ENCODE measurements at places on chromosomes 2 and 18.
A peak's percentile ranks its signal among the peaks of the same experiment; 100 is the strongest.

DNA sequence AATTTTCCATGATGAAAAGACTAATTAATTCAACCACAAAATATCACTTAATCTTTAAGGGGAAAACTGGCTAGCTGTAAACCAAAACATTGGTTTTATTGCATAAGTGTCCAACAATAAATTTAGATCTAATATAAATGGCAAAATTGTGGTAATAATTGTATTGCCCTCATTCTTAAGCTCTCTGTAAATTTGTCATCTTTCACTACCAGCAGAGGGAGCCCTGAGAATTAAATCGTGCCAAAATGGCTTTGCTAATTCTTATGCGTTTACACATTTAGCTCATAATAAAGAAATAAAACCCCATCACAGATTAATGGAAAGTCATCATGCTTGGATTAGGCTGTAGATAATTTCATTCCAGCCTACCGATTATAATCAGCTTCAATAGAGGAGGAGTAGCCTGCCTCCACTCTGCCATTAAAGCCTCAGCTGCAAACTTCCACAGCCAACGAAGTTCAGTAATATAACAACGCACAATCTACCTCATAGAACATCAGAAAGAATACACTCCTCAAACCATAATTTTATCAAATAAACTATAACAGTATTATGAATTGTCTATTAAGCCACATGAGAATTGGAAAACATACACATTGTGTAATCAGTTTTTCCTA, 70.0 kb upstream of the ATP5MC3 start:
- no peak for DNase-seq

GRCh38 chr2:164150604-164151003, 414.8 kb upstream of the FIGN start:
- DNase-seq: no peak

DNA sequence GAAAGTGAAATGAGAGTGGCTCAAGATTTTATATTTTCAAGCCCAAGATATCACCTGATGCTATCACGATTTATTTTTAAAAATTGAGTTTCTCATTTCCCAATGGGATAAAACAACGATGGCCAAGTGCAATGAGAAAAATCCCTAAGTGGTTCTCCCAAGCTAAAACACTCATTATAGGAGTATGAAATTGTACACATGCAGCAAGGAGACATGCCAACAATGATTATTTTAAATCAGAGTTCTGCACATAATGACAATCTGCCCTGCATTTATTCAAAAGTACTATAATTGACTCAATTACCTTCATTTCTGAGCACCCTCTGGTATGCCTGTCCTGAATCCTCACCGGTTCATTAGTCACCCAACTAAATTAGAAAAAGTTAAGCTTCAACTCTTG, 12.7 kb downstream of the CYTIP start:
- no peak for DNase-seq

GRCh38 chr18:3468833-3469232, 18.9 kb downstream of the TGIF1 start:
- no peak for DNase-seq

DNA sequence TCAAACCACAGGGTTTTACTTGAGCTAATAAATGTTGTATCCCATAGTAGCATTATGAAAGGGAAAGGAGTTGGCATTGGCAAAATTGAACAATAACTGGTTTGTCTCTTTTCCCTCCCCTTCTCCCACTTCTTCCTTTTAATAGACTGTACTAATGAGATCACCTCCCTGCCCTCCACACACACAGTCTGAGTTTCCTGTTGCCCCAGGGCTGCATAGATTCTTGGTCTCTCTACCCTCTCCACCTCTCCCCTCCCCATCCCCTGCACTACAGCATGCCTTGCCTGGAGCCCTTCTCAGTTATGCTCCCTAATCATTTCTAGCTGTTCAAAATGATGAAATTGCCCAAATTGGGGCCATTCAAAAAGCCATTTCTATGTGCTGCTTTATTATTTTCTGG, 37.2 kb upstream of the NEMP2 start:
- peak; percentile 27 for DNase-seq

DNA sequence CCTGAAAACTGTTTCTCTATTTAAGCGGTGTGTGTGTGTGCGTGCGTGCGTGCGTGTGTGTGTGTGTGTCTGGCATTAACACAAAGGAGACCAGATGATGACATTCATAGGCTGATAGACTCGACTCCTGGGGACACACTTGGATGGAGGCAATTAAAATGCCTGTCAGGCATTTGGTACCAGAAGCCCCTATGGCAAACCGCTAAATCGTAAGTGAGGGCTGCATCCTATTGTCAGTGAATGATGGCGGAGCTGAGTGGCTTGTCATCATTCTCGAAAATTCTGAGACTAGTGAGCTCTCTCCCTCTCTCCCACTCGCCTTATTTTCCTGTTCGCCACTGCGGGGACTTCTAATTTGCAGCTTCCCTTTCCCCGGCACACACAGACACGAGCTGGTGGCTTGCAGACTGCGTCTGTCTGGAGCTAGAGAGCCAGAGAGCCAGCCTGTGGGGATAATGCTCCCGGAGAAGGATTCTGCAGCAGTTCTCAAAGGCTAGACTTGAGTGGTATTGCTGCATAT, 155.4 kb downstream of the MAP2 start:
- peak; percentile 38 for DNase-seq

DNA sequence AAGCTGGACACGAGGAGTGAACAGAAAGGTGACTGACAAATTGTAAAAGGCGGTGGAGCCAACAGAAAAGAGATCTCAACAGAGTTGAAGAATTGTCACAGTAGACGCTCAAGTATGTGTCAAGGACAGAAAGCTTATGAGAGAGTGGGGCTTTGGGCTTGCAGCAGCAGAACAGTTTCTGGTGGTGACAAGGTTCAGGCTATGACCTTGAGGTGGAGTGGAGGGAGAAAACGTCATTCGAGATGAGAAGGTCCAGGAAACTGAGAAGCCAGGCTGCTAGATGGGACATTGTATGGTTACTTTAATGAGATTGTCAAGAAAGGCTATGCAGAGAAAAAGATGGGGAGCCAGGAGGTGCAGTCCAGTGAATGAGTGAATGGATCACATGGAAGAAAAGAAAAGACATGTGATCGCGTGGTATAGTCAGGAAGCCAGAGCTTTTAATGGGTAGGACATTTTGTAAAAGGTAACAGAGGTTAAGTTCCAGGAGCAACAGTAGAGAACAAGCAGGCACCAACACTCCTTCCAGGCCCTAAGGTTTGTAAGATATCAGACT, 91.1 kb upstream of the EPC2 start:
- DNase-seq: no peak

GRCh38 chr2:172462373-172462848, 35.0 kb downstream of the ITGA6 start:
- no peak for DNase-seq

DNA sequence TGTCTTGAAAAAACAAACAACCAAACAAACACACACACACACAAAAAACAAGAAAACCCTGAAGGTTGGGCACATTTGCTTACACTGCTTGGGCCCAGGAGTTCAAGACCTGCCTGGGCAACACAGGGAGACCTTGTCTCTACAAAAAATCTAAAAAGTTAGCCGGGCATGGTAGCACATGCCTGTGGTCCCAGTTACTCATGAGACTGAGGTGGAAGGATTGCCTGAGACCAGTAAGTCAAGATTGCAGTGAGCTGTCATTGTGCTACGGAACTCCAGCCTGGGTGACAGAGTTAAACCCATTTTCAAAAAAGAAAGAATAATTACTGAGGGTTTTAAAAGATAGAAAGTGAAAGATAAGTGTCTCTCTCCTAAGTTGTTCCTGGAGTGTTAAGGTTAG, 103.4 kb downstream of the MBD5 start:
- no peak for DNase-seq

- no peak for DNase-seq
Measured at GRCh38 chr2:42961385-42961811, 169.0 kb upstream of the HAAO start.

- DNase-seq: no peak
Measured at GRCh38 chr2:183812091-183812490, 687.8 kb downstream of the NUP35 start.

- no peak for DNase-seq
Measured at GRCh38 chr2:119741001-119741400, 18.7 kb upstream of the PTPN4 start.

DNA sequence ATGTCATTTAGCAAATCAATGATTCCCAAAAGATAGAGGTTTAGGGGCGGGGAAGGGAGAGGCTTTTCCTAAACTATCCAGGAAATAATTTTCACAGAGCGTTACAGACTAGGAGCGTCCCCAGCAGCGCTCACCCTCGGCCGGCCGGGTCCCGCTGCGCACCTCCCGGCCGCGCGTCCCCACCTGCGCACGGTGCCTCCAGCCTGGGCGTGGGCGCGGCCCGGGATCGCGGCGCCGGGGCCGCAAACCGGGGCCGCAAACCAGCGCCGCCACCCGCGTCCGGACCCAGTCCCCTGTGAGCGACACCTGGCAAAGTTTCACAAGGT, 684 bp upstream of the ZCCHC2 start:
- no peak for DNase-seq

GRCh38 chr2:172430678-172431077, 3.3 kb downstream of the ITGA6 start:
- DNase-seq: no peak

DNA sequence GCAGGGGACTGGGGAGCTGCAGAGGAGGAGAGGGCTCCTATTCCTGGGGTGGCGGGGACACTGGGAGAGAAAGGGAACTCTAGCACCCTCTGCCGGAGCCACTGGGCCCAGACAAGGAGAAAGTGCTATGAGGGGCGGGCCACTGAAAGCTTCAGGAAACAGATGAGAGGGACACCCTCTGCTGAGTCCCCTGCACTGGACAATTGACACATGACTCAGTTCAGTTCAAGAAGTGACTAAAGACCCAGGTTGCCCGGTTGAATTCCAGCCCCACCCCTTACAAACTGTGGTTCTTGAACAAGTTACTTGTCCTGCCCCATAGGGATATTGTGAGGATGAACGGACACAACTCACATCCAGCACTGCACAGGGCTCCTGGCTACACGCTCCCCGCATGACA, 5.0 kb downstream of the RUFY4 start:
- peak; percentile 64 for DNase-seq

- DNase-seq: no peak
Measured at GRCh38 chr2:229818230-229818629, 103.6 kb downstream of the TRIP12 start.

DNA sequence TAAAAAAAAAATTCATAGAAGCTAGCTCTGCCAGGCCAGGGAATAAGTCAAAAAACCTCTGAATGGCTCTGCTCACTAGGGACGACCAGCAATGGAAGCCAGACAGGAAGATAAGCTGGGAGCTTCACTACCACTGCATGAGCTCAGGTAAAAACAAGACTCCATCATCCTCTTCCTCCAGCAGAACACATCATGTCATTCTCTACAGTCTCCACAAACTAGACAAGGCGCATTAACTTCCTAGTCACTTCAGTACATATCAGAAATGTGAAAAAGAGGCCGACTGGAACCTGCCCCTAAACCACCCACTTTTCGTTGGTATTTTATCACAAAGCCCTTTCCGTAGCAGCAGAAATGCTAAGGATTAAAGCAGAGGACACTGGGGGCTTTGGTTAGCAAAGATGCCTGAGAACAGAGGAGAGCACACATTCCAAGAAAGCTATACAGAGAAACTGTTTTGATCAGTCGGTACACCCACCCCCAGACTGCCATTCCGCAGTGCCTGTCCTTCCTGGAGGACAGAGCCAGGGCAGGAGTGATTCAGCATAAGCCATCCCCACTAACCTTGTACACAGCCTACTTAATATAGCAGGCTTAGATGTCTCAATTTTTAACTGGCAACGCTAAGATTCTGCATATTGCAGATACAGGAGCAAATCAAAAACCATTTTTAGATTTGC, 53.4 kb downstream of the AAK1 start:
- DNase-seq: peak; percentile 50

DNA sequence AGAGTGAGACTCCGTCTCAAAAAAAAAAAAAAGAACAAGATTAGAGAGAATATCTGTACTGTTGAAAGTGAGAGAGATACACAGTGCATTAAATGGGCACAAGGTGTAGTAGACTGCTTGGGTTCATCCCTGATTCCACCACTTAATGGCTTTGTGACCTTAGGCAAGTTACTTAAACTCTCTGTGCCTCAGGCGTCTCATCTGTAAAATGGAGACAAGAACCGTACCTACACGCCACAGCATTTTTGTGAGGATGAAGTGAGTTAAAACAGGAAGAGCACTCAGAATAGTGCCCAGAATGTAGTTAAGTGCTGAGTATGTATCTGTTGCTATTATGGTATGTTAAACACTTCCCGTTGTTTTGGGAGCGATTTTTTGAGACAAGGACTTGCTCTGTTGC, 64.3 kb downstream of the MTHFD2 start:
- no peak for DNase-seq

DNA sequence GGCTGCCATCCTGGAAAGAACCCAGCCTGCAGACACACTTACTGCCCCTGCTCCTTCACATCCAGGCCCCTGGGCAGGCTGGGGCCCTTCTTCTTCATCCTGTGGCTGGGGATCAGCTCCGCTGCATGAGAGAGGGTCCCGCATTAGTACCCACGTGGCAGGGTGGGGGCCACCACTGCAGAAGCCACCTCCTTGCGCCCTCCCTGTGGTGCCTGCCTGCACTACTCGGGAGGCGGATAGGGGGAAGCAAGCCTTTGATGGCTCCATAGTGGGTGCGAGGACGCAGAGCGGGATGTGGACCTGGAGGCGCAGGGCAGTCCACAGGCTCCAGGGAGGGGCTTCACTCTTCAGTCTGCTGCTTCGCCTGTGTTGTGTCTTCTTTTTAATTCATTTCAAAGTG, 46.7 kb downstream of the GPC1 start:
- DNase-seq: no peak

All from ELF-1 (cell line).